Caki2 (cell line): ENCODE measurements at places on chromosomes 13 and 19.
A peak's percentile ranks its signal among the peaks of the same experiment; 100 is the strongest.

DNA sequence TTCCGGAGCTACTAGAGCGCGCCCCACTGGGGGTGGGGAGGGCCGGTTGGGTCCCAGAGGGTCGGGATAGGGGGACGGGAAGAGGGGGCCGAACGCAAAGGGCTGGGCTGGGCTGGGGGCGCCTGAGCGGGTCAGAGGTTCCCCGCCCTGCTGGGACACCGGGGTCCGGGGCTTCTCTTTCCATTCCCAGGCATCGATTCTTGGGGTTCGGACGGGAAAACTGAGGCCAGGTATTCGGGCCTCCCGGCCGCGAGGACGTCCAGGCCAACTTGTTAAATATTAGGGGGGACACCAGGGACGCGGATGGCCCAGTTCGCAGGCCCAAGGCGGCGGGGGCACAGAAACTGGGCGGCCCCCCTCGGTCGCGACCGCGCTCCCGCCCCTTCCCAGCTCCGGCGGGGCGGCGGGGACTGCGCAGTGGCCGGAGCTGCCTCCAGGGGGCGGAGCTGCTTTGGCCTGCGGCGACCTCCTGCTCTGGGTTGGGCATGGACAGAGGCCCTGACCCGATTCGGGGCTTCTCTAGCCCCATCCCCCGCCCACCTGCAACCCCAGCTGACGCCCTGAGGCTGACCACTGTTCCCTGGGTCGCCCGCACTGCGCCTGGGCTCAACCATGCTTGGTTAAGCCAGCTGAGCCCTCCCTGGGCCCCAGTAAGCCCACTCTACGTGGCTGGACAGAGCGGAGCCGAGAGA is 1.2 kb upstream of the KLF16 start:
- DNase-seq, result peak; percentile 61

- DNase-seq, result no peak
Measured at GRCh38 chr19:16911046-16911445, 22.2 kb downstream of the F2RL3 start.

- no peak for DNase-seq
Measured at GRCh38 chr13:40171566-40171965, 494.9 kb downstream of the FOXO1 start.

- no peak for DNase-seq
Measured at GRCh38 chr13:66553391-66553790, 676.7 kb downstream of the PCDH9 start.

GRCh38 chr19:1107661-1108261 is 4.0 kb downstream of the GPX4 start:
- no peak for DNase-seq

DNA sequence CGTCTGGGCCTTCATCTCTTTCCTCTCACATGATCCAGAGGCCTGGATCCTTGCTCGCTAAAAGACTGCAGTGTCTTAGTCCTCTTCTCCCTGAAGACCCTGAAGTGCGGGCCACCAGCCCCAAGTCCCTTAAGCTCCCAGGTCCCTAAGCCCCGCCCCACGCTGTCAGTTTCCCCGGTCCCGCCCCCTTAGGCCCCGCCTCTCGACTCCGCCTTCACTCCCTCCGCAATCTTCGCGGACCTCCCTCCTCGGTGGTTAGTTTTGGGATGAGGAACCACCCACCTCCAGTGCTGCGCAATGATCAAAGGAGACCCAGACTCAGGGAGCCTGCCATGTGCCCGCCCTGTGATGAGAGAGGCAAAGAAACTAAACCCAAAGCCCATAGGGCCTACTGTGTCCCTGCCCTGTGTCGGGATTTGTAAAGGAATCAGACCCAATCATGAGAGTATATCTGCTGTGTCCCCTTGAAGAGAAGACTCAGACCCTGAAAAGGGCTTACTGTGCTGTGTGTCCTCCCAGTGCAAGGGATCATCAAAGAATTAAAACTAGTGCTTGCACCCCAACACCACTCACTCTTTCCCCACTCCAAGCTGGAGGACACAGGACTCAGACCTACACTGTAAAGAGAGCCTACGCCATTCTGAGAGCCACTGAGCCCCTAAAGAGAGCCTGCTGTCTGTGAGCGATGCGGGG is 3.0 kb upstream of the COX6B1 start:
- peak; percentile 65 for DNase-seq

- DNase-seq, result no peak
Measured at GRCh38 chr13:89465366-89465765, 1794.2 kb downstream of the SLITRK5 start.

DNA sequence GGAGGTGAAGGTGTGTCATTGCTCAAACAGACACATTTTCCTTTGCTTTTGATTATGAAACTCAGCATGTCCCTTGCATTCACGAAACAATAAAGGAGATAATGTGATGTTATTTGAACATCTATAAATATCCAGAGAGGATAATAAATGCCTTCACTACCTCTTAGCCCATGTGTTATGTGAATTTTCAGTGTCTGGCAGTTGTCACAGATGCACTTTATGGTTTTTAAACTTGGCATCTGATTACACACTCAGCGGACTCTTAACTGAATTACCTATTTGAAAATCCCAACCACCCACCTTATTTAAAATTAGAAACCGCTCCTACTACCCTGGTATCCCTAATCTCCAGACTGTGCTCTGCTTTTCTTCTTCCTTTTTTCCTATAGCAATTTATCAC is 254.2 kb downstream of the COG6 start:
- DNase-seq, result no peak

GRCh38 chr19:48588670-48589401 is 17.7 kb upstream of the SPACA4 start:
- DNase-seq, result peak; percentile 92

DNA sequence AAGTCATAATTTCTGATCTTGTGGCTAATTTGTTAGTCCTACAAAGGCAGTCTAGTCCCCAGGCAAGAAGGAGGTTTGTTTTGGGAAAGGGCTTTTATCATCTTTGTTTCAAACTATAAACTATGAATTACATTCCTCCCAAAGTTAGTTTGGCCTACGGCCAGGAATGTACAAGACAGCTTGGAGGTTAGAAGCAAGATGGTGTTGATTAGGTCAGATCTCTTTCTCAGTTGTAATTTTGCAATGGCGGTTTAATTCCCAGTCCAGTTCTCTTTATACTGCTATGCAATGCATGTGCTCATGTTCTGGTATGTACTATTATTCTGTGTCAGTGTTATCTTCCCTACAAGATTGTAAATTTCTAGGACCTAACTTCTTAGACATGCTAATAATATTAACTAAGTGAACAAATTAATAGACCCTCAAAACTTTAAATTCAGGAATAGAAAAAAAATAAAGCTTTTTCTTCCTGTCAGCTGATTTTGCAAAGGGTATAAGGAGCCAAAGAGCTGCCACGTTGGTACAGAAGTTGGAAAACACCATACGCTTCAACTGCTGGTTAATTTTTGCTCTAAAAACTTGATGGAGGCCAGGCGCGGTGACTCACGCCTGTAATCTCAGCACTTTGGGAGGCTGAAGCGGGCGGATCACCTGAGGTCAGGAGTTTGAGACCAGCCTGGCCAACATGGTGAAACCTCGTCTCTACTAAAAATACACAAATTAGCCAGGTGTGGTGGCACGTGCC is 1.3 kb upstream of the DNAJC15 start:
- DNase-seq, result no peak
